T-helper 17 cell (primary cell): ENCODE measurements at places on chromosomes 3 and 15. TPM values are rescaled to one million over a fixed set of nuclear protein-coding genes. Genes with fewer than 3 reads are reported as not detected.

DNA sequence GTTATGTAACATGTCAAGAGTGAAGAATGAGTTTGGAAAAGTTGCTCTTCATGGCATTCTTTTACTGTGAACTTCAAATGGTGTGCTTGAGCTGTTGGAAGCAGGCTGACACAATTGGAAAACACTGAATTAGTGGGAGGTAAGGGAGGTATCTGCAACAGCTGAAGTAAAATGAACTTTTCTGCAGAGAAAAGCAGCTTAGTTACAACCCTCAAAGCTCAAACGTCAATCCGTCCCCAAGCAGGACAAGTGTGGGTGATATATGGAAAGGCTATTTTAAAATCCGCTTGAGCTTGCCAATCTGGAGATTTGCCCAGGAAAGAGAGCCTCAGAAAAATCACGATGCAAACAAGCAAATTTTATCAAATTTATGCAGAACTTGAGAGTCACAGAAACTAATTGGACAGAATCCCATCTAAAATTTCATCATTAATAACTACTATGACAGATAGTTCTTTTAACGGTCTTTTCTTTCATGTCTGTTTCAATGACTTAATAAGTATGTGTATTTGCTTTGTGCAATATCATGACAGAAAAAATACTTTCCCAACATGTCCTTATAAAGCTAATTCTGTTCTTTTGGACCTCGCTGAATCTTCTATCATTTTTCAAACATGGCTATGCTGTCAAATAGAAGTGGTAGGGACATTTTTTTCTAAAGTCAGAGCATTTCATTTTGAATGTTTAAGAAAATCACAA is 266.6 kb upstream of the SLITRK3 start:
- no peak for DNase-seq

CSPG5 gene
- 0.21 TPM for total RNA-seq

GOLGA6A gene
- total RNA-seq, result not detected

DNA sequence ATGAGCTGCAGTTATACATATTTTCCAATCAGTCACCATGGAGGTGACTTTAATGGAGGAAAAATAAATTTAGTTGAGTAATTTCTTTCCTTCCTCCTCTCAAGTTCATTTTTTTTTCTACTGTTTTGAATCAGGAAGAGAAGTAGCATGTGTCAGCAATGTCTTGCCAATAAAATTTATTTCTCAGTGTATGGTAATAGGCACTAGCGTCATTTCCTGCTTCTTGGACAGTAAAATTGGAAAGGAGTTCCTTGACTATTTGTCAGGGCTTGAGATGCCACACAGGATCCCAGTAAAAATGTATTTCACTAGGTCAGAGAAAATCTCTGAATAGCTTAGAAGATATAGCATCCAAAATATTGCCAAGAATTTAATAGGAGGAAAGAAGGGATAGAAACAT is 605.9 kb downstream of the ROBO1 start:
- no peak for DNase-seq

DNA sequence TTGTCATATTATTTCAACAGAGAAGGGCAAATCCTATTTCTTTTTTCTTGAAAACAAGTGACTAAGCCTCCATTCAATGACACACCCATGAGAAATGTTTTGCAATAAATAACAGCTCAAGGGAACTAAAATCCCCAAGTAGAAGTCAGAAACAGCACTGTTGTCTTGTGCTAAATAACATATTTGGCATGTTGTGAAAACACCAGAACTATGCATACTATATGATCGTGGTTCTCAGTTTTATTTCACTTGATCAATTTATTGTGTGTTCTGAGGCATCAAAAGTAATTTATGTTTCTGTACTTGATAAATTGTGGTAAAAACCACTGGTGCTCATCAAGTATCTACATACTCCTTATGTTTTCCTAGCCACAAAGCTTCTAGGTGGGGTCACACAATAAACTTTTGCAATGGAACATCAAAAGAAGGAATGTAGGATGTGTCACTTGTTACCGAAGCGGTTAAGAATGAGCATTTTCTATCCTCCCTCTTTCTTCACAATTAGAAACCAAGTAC is 691.7 kb upstream of the CBLB start:
- DNase-seq, result no peak

DNA sequence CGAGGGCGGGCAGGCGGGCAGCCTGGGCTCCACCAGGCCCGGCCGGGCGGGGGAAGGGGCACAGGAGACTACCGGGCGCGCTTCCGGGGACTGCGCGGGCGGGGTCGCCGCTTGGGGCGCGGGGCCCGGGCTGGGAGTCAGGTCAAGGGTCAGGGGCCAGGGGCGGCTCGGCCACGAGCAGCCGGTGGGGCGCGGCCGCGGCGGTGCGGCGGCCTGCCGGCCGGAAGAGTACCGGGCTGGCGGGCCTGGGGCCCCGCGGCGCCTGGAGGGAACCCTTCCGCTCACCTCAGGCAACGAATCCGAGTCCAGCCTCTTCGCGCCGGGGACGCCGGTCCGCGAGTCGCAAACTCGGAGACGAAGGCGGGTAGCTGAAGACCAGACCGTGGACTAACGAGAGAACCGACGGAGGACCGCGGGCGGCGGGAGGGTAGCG is 225 bp downstream of the RHOA start:
- peak; percentile 54 for DNase-seq

DNA sequence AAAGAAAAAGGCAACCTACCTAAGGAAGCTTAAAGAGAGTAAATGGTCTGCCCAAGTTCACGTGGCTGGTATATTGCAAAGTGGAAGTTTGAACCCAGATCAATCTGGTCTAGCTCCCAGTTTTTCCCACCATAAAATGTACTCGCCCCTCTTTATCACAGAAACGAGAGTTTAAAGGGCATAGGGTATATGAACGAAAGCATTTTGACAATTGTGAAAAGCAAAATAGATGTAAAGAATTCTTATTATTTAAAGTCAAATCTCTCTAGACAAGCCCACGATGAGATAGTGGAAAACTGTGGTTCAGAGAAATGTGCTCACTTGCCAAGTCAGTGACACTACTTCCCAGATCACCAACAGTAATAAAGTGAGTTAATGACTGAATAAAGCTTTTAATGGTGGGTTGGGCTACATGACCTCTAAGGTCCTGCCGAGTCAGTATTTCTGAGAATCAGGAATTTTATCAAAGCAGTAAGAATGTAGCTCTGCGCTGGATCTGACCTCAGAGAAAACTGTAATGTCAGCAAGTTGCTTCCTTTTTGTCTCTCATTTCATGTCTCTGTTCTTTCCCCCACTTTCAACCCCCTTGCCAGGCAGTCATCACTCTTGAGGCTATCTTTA is 23.3 kb upstream of the NEO1 start:
- DNase-seq, result no peak

DNA sequence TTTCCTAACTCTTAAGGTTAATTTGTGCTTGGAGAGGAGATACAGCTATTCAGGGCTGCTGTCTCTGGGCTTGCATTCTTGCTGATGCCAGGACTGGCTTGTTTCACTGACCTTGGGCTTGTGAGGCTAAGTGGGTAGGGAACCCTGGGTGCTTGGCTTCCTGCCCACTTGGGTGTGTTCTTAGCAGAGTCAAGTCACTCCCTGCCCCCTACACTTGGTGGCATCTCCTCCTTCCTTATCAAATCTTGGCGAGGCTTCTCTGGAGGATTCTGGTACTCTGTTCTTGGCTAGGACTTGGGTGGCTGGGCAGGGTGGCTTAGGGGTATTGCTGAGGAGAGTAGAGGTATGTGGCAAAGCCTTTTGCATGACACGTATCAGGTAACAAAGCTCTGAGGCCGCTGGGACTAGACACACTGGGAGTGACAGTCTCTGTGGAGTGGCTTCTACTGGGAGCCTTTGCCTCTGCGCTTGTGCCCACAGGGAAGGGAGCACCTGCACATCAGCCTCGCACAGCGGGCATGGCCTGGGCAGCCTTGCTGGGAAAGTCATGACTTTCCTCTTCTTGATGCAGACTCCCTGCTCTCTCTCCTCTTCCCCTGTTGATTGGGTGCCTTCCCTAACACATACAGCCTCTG is 41.8 kb downstream of the CHCHD6 start:
- DNase-seq, result no peak

- DNase-seq, result no peak
These were observed 63.7 kb downstream of the LRCH3 start for GRCh38 chr3:197854596-197855343.

- DNase-seq, result no peak
These were observed 451.7 kb upstream of the SGO1 start for GRCh38 chr3:20637729-20638128.

DNA sequence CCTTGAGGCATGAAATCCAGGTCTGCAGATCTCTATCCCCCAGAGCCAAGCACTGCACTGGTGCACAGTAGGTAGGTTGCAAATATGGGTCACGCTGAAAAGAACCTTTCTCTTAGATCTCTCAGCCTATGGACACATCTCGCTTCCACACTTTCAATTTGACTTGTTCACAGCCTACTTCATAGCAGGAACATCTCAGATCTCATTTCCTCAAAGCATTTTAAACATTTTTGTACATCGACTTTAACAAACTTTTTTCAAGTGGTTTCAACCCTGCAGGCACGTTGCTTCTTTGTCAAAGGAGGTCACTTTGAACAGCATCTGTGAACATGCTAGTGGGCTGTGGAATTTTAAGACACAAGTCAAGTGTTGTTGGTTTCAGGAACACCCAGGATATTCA is 76.0 kb downstream of the SLC12A8 start:
- no peak for DNase-seq

DNA sequence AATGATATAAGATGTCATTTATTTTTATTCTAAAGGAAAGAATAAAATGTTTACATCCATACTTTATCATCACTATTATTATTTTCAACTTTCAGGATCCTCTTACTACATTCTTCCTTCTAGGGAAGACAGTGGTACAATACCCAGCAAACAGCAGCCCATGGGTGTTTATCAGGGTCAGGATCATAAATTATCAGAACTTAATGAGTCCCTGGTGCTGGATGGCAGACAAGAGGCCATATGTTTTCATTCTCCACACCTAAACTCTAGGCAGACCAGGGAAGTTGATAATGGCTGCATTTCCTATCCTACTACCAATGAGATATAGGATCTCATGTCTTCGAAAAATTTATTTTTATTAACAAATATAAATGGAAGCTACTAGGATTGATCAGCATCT is 127.7 kb downstream of the SAMMSON start:
- DNase-seq, result no peak

CTDSPL2 gene
- total RNA-seq, result 73.4 TPM

DNA sequence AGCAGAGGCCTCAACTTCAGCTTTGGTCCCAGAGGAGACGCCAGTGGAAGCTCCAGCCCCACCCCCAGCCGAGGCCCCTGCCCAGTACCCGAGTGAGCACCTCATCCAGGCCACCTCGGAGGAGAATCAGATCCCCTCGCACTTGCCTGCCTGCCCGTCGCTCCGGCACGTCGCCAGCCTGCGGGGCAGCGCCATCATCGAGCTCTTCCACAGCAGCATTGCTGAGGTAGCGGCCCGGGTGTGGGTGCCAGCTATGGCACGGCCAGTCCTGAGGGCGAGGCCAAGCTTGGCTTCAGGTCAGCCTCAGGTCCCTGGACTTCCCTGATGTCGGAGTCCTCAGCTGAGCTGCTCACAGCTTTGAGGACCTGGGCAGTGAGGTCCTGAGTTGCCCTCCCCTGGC is 5.7 kb upstream of the STAB1 start:
- DNase-seq, result no peak

DNA sequence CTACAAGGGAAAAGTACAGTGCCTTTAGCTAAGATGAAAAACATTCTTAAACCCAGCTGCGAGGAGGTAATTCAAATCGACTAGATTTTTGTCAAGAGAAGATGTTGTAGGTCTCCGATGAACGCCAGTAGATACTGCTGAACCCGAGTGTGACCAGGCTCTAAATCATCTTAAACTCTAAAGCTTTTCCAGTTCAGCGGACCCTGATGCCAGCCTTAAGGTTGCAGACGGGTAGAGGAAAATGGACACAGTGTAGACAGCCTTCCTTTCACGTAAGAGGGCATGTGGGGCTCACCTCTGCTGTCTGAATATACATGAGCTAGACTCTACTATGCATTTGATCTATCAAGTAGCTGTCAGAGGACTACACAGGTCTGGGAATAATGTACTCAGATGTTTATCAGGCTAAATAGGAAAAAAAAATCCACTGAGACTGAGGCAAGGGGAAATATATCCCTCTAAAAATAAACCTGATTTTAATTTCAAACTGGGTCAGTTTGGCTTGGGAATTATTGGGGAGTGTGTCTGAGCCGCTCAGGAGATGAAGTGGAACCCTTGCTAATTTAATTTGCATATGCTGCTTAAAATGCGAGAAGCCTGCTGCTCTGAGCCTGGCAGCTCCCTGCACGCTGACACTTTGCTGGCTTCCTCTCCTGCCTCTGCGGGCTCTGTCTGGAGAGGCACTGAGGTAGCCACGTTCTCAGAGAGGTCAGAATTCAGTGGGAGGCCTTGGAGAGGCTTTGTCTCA is 151.9 kb downstream of the CADPS start:
- no peak for DNase-seq

GRCh38 chr3:31300456-31301443 is 232.0 kb upstream of the STT3B start:
- DNase-seq, result no peak

DNA sequence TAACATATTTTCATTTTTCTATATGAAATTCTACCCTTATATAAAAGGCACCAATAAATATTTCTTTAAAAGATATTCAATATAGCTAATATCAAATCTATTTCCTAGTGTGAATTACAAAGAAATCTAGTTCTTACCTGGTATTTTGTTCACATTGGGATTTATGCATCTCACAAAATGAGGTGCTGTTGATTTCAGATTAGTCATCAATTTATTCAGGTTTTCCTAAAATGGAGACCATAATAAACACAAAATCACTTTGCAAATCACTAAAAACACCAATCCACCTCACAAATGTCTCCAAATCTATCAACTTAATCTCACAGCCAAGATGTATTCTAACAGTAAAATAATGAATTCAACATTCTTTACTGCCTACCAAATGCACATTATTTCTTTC is 51.2 kb downstream of the MYH15 start:
- no peak for DNase-seq

GRCh38 chr3:43217633-43218032 is 68.7 kb upstream of the SNRK start:
- no peak for DNase-seq

GRK7 gene
- 0.18 TPM for total RNA-seq
